ENCODE measurements at places on chromosomes 3 and 15.
A peak's percentile ranks its signal among the peaks of the same experiment; 100 is the strongest.

GRCh38 chr3:136952292-136952691 lies 5.5 kb upstream of the IL20RB start:
- DNase-seq = no peak

DNA sequence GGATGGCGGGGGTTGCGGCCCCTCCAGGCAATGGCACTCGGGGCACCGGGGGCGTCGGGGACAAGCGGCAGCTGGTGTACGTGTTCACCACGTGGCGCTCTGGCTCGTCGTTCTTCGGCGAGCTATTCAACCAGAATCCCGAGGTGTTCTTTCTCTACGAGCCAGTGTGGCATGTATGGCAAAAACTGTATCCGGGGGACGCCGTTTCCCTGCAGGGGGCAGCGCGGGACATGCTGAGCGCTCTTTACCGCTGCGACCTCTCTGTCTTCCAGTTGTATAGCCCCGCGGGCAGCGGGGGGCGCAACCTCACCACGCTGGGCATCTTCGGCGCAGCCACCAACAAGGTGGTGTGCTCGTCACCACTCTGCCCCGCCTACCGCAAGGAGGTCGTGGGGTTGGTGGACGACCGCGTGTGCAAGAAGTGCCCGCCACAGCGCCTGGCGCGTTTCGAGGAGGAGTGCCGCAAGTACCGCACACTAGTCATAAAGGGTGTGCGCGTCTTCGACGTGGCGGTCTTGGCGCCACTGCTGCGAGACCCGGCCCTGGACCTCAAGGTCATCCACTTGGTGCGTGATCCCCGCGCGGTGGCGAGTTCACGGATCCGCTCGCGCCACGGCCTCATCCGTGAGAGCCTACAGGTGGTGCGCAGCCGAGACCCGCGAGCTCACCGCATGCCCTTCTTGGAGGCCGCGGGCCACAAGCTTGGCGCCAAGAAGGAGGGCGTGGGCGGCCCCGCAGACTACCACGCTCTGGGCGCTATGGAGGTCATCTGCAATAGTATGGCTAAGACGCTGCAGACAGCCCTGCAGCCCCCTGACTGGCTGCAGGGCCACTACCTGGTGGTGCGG lies 1.9 kb downstream of the CHST2 start:
- DNase-seq = peak; percentile 75

DNA sequence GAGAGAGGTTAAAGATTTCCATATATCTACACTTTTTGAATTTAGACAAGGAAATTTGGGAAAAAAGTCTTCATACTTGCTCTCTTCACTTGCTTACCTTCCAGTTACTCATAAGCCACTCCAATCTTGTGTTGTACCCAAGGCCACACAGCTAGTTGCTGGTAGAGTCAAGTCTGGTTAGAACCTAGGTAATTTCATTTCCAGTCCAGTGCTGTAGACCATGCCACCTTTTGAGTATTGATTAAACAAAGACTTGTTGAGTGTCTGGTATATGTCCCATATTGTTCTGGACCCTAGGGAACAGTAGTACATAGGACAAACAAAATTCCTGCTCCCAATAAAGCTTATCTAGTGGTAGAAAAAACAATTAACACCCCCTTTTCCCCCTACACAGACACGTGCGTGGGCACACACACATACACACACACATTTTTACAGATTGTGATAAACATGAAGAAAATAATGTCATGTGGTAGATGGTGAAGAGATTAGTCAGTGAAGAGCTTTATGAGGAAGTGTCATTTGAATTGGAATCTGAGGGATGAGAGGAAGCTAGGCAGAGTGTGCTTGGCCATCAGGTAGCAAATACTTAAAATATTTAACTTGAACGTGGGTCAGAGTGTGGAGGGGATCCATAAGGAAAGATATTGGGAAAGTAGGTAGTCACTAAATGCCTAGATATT lies 2.1 kb downstream of the CMC1 start:
- DNase-seq = no peak

DNA sequence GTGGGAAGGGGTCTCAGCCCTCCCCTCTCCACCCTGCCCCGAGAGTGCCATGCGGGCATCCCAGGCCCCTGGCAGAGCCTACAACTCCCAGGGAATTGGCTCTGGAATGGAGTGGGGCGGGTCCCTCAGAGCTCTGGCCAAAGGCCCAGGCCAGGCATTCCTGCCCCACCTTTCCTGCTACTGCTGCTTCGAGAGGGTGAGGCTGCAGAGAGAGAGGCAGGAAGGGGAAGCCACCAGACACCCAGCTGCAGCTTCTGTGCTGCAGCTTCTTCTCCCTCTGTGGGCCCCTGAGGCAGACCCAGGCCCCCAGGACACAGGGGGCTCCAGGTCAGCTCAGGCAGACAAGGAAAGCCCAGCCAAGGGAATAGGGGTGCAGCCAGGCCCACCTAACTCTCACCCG lies 2.7 kb downstream of the ALS2CL start:
- DNase-seq = no peak

DNA sequence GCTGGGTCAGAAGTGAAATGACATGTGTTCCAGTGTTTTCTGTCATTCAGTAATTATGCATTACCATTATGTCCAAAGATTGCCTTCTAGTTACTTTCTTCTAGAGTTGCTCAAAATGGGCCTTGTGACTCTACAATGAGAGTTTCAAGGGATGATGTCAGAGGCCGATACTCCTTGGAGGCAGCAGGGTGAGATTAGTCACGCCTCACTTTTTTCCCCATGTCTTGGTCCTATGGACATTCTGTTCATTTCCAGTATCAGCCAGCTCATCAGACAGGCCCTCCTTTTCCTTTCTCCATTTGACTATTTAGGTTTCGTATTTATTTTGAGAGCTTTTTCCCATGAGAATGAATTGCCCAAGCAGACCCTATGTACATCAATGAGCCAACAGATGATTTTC lies 17.5 kb downstream of the VGLL3 start:
- no peak for DNase-seq

DNA sequence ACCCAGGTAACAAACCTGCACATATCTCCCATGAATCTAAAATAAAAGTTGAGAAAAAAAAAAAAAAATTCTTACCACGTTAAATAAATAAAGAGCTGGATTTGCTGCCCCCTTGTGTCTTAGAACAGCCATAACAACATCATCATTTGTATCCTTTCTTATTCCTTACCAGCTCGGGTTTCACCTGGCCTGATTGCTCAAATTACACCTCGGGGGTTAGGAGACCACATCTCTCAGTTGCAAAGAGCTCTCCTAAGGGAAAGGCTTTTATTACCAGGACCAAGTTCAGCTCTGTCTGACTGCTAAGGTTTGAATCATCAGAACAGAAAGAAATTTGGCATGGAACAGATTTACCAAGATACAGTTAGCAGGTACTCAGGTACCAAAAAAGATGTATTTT lies 25.8 kb upstream of the RPL39L start:
- DNase-seq = no peak

DNA sequence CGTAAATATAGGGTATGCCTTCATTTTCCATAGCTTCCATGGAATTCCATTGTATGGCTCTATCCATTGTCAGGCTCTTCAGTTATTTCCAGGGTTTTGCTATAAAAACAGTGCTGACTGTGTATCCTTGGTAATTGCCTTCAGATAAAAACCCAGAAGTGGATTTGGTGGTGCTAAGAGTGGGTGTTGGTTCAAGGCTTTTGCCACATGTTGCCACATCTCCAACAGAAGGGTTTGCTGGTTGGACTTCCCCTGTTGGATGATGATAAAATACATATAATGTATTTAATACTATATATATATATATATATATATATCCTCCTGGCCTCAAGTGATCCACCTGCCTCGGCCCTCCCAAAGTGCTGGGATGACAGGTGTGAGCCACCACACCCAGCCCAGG lies 97.8 kb downstream of the FLNB start:
- DNase-seq = no peak

GRCh38 chr3:172189987-172190603 lies 150.7 kb downstream of the FNDC3B start:
- no peak for DNase-seq

DNA sequence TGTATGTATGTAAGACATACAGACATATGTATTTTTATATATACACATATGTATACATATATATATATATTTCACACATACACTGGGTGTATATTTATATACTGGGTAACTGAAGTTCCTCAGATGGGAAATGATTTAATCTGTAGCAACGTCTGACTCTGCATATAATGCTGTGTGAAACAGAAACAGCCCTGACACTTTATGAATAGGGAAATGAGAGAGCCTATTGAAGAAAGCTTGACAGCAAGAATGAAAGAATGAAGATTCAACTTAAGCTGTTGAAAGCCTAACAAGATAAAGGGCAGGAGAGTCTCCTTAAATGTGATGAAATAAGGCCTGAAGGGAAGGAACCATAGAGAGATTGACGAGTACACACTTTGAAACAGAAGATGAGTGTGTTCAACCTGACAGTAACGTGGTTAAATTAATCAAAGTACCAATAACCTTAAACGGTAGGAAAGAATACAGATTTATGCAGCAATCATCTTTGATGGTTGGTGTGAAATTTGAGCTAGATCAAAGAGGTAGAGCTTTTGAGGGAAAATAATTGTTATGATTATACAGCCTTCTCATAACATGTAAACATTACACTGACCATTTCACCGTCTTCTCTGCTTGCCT lies 169.9 kb downstream of the MECOM start:
- no peak for DNase-seq

- DNase-seq = no peak
These were observed 33.8 kb downstream of the RYR3 start for GRCh38 chr15:33344530-33344929.

GRCh38 chr3:113002679-113003078 lies 11.9 kb downstream of the GTPBP8 start:
- DNase-seq = peak; percentile 33

- no peak for DNase-seq
These were observed 323.3 kb upstream of the C2CD4B start for GRCh38 chr15:62488387-62488786.

DNA sequence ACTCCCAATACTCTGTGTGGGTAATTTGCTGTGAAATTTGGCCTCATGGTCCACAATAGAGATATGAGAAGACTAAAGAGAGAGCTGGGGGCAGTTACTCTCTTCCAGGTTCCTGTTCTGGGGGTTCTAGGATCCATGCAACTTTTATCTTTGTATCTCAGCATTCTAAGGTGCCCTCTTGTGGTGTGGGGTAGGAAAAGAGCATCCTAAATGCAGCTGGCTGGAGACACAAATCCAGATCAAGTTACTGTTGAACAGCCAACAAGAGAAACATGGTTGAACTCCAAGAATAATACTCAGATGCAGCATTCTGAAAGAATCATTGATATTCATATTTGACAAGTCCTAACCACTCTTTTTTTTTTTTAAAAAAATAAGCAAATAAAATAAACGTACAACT lies 238.2 kb downstream of the GREM1 start:
- no peak for DNase-seq

- DNase-seq = no peak
These were observed 87.4 kb downstream of the OXNAD1 start for GRCh38 chr3:16352428-16352827.

DNA sequence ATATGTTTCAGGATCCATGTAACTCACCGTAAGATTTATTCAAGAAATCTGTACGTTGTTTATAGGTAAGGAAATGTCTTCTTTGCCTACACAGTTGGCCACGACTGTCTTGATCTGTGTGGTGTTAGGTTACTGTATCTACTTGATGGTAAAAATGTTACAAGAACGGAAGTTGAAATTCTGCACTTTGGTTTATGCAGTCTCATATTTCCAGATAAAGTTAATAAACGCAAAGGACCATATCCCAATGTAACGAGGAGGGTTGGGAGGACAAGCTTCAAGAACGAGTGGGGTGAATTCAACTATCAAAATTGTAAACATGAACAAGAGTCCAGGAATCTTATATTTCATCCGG lies 1.0 kb downstream of the USF3 start:
- DNase-seq = no peak

DNA sequence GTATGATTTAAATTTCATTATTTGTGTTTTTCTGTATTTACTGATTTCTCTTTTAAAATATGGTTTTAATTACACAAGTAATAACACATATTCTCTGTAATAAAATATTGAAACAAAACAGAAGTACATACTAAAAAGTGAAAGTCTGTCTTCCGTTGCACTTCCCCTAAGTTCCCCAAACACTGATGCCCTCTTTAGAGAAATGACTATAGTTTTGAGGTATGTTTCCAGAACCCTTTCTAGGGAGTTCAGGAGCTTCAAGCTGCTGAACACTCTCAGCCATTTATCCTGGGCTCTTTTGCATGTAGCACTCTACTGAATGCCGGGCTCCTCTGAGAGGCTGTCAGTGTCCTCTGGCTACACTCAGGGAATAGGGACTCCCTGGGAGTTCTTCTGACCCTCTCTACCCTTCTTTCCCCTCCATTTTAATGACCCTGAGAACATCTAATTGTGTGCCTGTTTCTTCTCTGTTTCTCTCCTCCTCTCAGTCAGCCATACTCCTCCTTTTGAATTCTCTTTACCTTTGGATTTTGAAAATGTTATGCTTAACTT lies 60.4 kb upstream of the KCNAB1 start:
- DNase-seq = no peak

DNA sequence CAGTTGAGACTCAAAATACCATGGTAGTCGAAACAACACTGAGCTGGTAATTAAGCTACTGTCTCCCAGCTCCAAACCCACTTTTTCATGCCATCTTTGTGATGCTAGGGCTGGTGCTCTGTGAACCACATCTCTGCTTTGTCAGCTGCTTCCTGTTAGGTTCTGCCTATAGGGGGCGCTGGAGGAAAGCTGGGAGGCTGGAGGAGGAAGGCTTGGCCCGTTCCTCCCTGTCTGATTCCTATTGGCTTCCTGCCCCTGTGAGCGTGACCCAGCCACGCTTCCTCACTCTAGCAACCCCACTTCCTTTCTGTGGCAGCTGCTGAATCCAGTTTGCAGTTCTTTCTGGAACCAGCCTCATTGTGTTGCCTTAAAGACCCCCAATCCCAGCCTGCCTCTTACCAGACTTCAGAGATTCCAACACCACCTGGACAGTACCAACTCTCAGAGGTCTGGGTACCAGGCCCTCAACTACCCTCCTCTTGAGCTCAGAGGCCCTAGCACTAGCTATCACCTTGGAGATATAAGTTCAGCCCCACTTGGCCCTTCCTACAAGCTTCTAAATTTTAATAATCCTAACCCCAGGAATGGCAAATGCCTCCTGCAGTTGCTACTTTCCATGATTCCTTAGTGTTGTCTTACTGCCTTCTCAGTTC lies 120.9 kb downstream of the ERC2 start:
- DNase-seq = no peak

GRCh38 chr3:66472313-66473134 lies 28.3 kb downstream of the LRIG1 start:
- DNase-seq = peak; percentile 22

DNA sequence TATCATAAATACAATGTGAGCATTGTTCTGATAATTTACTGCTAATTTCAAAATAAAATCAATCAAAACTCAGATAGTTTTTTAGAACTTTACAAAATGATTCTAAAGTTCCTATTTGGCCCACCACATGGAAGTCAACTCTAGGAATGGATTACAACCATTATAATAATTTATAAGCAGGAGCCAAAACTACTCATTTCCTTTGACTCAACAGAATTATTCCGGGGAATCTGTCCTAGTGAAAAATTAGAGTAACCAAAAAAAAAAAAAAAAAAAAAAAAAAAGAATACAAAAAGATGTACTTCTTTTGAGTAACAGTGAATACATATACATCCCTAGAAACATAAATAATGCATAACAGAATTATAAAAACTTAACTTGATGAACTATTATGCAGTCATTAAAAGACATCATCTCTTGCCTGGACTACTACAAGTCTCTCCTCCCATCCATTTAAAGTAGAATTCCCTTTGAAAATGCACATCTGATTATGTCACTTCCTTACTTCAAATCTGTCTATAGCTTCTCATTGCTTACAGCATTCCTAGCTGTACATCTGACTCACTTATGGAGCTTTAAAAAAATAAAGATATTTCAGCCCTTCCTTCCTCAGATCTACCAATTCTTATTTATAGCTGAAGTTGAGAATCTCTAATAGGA lies 43.4 kb downstream of the HDGFL3 start:
- no peak for DNase-seq
